A172 (cell line): ENCODE measurements at places on chromosomes 4 and X.

DNA sequence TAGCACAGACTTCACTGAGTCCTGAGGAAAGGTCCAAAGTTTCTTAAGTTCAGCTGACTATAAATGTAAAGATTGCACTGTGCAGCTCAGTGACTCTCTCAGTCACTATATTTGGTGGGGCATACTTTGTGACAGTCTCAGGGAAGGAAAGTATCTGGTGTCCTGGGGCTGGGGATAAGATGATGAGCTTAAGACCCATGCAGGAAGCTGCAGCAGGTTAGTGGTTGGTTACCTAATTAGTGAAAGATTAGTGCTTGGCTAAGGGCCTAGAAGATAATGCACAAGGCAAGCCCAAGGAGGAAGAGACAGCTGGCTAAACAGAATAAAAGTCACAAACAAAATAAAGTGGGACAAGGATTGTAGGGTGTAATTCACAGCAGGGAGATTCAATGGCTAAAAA lies 25.4 kb upstream of the SLITRK4 start:
- no peak for DNase-seq

- no peak for DNase-seq
Observed at GRCh38 chr4:74304095-74304625, 4.1 kb upstream of the EPGN start.

DNA sequence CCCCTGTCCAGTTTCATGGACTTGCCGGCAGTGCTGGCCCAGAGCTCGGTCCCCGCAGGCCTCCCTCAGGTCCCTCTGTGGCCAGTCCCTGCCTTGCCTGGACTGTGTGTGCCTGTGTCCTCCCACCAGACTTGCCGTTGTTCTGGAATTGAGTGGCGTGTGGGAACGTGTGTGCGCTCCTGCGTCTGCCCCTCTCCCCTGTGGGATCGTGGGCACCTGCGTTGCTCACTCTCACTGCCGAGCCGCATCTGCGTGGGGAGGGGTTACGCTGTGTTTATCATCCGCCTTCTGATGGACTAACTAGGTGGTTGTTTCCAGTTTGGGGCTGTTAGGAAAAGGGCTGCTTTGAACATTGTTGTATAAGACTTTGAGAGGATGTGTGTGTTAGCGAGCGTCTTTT lies 21.2 kb downstream of the PCGF3 start:
- DNase-seq = no peak

GRCh38 chrX:9919632-9920172 lies 47.5 kb upstream of the CLDN34 start:
- no peak for DNase-seq

- DNase-seq = no peak
Observed at GRCh38 chrX:56231537-56232090, 542 bp upstream of the KLF8 start.

- no peak for DNase-seq
Observed at GRCh38 chr4:99507349-99507748, 3.5 kb upstream of the C4orf17 start.

- peak; percentile 94 for DNase-seq
Observed at GRCh38 chr4:37648084-37648817, 37.9 kb downstream of the RELL1 start.

- DNase-seq = no peak
Observed at GRCh38 chr4:6539009-6539764, 35.8 kb upstream of the MAN2B2 start.

GRCh38 chr4:101993842-101994775 lies 203.6 kb downstream of the BANK1 start:
- DNase-seq = no peak

DNA sequence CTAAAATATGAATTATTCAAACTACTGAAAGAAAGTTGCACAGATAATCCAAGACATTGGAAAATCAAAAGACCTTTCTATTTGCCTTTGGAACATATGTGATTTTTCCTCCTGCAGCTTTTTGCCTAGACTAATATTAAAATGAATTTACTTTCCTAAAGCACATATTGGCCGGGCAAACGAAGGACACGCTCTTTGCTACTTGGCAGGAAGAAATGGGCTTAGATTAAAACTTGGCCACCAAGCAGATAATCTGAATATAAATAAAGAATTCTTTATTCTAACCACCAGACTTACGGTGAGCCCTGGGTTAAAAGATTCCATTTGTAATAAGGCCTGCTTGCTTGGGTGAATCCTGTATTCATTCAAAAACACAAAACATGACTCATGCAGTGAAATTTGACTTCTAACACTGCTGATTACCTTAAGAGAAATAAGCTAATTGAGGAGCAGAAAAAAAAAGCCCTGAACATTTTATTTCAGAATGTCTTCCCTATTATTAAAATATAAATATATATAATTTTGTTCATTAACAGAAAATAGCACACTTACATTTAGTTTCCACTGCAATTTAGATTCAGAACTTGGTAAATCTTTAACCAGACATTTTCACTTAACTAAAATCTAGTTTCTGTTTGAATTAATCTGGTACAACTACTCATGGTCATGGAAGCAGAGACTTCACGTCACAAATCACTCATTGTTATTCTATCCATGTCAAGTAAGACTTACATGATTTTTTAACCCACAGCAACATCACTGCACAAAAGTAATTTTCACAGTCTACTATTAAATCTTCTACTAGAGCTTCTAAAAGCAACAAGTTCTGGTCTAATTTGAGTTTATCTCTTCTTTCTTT lies 116.1 kb upstream of the PLAC1 start:
- DNase-seq = no peak

DNA sequence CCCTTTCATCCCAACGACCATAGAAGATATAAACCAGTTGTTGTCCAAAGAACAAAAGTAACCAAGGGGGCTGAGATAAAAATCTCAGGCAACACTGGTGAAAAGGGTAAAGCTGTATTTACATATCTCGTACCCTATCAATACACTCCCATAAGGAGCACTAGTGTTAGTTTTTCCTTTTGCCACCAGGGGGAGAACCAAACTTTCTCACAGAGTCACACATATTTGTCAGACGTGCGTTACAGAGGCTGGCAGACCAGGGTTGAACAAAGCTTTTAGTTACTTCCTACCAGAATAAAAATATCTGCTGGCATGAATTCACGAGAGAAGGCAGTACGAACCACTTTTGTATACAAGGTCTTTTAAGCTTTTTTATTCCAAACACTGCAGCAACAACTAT lies 88.3 kb downstream of the AMELX start:
- DNase-seq = peak; percentile 48

GRCh38 chr4:82621251-82621650 lies 59.5 kb upstream of the TMEM150C start:
- no peak for DNase-seq

DNA sequence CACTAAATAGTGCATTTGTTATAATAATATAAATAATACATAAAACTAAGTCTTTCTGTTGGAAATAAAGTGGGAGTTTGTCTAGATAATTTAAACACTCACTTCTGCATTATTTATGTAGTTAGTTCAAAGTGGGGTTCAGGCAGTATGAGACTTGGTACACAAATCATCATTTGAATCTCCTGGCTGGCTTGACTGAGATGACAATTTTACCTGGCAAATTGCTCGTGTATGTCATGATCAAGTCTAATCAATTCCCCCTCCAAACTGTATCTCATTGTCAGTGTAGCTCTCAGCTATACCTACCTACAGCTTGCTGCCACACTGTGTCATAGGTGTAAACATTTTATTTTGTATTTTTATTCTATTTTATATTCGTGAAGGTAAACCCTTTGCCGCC lies 563.4 kb upstream of the TENM3 start:
- DNase-seq = no peak

DNA sequence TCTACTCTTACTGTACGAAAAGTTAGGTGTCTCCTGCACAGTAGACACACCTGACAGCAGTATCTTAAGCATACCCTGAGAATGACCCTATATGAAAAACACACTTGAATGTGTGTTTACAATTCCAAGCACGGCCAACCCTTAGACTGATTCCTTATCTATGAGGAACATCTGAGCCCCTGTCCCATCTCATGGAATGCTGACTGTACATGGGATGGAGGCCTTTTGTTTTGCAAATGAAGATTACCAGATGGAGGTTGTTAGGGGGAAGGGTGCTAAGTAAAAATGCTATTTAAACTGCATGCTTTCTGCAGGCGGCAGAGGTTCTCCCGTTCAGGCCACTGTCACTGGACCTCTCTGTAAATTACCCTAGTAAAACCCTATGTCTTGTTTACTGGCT lies 2.2 kb downstream of the PAQR3 start:
- DNase-seq = no peak

- no peak for DNase-seq
Observed at GRCh38 chr4:124642846-124643245, 69.7 kb downstream of the ANKRD50 start.

DNA sequence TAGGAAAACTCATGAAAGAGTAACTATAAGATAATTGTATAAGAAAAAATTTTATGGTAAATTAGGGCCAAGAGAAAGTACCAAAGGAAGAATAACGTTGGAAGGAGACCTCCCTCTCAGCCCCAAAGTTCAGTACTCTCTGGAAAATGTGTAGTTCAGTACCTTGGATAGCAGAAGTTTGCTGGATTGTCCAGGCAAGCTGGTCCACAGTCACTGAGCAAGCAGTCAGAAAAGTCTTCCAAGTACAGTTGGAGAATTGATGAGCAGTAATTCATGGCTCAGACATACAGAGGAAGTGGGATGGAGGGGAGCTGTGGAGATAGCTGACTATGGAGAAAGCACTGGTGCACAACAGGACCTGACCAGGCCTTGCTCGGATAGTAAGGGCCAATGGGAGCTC lies 598.2 kb upstream of the NDST4 start:
- peak; percentile 10 for DNase-seq

DNA sequence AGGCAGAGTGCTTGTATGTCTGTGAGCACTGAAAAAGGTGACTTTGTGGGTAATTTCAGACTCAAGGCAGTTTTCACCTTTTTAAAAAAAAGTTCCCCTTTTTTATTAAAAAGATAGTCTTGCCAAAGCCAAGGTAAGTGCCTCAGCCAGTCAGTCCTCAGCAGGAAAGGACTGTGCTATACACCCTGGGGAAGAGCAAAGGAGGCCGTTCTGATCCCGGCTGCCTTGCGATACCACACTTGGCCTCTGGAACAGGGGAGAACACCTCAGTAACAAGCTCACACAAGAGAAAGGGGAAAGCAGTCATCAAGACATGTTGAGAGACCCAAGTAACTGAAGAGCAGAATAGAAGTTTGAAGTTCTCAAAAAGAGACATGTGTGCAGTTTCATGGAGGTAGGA lies 541.7 kb downstream of the BCOR start:
- no peak for DNase-seq

- DNase-seq = no peak
Observed at GRCh38 chr4:127629371-127629770, 3.4 kb upstream of the INTU start.

- DNase-seq = no peak
Observed at GRCh38 chrX:37302569-37302968, 46.6 kb upstream of the PRRG1 start.

DNA sequence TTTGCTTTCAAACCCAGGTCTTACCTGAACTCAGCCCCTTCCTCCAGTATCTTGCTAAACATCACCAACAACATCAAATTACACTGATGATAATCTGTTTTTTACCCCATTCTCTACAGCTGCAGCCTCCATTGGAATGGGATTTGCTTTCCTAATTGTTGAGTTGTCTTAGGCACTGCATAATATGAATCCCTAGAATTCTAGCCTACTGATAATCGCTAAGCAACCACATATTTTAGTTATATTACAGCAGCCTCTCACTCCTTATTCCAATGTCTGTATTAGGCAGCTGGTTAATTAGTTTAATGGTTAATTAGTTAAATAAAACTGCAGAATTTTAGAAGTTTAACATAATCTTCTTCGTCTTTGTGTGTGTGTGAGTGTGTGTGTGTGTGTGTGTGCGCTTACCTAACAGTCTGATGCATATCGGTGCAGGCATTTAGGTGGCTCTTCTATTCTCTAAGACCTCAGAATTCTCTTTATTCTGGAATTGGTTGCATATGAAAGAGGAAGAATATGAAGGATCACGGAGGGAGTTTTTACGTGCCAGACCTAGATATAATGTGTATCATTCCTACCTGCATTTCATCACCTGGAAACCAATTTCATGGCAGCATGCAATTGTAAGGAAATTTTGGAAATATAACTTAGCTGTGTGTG lies 5.3 kb upstream of the COMMD8 start:
- peak; percentile 10 for DNase-seq

DNA sequence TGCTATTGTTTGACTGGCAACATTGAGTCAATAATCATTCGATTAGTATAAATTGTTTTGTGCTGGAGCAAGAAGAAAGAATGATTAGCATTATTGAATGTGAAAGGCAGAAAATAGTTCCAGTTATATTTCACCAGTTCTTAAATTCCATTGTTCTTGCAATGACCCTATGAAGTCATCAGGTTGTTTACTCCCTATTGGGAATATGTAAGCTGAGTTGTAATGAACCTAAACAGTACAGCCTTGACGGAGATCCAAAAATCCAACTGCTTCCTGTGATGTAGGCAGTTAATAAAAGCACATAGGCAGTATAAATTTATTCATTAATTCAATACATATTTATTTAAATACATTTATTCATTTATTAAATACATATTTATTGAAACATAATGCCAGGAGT lies 947.5 kb downstream of the PCDH7 start:
- DNase-seq = no peak

GRCh38 chr4:140297221-140297570 lies 76.2 kb upstream of the SCOC start:
- DNase-seq = peak; percentile 38

- DNase-seq = no peak
Observed at GRCh38 chr4:71992571-71993312, 39.1 kb upstream of the NPFFR2 start.

- no peak for DNase-seq
Observed at GRCh38 chr4:15202481-15202880, 200.2 kb downstream of the CPEB2 start.

GRCh38 chrX:139639253-139639652 lies 68.7 kb downstream of the MCF2 start:
- no peak for DNase-seq

- DNase-seq = no peak
Observed at GRCh38 chr4:151766691-151767090, 5.9 kb upstream of the GATB start.

DNA sequence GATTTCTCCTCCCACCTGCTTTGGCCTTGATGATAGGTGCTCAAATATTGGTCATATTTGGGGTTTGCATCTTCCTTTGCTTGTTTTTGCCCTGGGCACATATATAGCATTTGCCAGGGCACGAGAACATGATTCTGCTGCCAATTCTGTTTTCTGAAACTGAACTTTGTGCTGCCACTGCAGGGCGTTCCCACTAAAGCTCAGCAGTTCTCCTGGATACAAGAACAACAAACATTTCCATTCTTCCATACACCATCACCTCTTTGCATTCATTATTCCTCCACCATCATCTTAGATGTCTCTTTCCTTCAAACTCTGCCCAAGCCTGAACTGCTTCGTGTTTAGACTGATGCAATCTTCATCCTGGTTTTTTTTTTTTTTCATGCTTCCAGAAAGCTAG lies 36.3 kb upstream of the GATB start:
- no peak for DNase-seq
